Cerebellum (tissue), 4 donors: ENCODE measurements at places on chromosomes 5 and 9. TPM values are rescaled to one million over a fixed set of nuclear protein-coding genes. Genes with fewer than 3 reads are reported as not detected.

The TRIM36 gene
- 68.9 TPM for total RNA-seq

The CDC20B gene
- total RNA-seq = 0.18 TPM

- DNase-seq = no peak
These were observed 29.1 kb downstream of the APBA1 start for GRCh38 chr9:69643098-69643497.

- no peak for DNase-seq
These were observed 20.1 kb downstream of the SLC35D2 start for GRCh38 chr9:96363175-96363967.

DNA sequence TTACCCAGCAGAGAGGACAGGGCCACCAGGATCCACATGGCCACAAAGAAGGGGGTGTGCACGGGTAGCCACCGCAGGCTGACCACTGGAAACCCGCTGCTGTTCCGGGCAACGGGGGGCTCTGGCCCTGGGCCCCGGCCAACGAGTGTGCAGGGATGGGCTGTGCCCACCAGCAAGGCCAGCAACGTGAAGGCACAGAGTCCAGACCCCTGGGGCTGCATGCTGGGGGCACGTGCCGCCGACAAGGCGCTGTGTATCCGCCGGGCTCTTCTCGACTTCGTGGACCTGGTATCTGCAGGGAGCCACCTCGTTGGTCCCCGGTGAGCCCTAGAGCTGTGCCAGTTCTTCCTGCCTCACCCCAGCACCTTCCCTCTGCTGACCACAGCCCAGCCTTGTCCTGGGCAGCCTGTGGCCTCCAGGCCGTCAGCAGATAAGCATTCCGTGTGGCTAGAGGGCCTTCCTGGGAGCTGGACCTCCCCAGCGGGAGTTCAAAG, 42.2 kb upstream of the CEP72 start:
- no peak for DNase-seq
